ENCODE measurements at places on chromosomes 7 and 10. TPM values are rescaled to one million over a fixed set of nuclear protein-coding genes. Genes with fewer than 3 reads are reported as not detected.
A peak's percentile ranks its signal among the peaks of the same experiment; 100 is the strongest.

DNA sequence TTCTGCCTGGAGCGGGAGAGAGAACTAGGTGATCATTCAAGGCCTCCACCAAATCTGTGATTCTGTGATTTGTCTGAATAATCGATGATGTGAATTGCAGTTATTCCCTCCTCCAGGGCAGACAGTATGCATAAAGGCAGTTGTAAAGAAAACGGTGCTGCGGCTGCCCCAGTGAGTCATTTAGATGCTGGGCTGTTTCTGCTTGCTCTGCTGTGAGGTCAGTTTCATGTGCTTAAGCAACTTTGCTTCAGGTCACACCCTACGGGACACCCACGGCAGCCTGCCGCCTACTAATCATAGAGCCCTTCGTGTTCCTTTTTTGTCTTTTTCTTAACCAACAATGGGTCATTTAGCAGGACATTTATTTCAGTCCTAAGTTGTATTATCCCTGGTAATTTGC lies 158.1 kb upstream of the PITRM1 start:
- DNase-seq: peak; percentile 32

DNA sequence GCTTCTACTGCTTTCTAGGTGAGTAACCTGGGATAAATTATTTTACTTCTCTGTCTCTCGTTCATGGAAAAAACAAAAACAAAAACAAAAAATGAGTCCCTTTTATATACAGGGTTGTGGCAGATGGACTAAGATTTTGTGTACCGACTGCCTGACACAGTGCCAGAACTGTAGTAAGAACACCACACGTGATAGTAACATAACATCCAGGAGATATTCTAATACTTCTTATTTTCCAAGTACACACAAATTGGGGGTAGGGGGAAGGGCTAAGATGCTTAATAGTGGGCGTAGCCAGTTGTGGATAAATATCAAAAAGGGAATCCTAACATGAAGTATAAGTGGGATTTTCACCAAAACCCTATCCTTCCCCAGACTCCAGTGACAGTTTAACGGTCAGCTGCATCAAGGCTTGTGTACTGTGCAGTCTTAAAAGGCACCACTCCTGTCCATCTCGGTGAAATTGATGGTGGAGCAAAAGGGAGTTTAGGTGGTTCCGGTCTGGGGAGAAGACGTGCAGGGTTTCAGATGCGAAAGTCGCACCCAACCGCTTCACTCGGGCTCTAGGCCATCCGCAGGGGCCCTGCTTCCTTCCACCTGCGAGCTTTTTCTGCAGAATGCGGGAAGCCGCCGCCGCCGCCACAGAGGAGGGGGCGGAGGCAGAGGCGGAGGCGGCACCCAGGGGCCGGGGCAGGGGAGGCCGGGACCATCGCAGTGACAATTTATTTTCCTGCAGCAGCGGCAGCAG lies at the start of gene STAMBPL1:
TSS of gene STAMBPL1 (plus strand) at position 712 of the 748 bp plus-strand sequence. CDS start 21,464 bp downstream, outside the sequence.
- DNase-seq: no peak

DNA sequence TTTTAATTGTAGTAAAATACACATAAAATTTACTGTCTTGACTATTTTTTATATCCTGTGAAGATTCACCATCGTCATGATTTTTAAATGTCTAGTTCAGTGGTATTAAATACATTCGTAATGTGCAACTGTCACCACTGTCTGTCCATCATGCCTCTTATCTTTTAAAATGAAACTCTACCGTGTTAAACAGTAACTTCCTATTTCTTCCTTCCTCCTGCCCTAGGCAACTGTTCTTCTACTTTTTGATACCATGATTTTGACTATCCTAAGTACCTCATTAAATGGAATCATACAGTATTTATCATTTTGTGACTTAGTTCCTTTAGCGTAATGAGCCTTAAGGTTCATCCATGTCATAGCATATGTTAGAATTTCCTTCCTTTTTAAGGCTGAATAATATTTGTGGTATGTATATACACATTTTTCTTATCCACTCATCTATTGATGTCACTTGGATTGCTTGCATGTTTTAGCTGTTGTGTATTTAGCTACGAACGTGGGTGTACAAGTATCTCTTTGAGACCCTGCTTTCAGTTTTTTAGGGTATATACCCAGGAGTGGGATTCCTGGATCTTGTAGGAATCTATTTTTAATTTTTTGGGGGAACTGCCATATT lies 13.5 kb downstream of the SLK start:
- no peak for DNase-seq

DNA sequence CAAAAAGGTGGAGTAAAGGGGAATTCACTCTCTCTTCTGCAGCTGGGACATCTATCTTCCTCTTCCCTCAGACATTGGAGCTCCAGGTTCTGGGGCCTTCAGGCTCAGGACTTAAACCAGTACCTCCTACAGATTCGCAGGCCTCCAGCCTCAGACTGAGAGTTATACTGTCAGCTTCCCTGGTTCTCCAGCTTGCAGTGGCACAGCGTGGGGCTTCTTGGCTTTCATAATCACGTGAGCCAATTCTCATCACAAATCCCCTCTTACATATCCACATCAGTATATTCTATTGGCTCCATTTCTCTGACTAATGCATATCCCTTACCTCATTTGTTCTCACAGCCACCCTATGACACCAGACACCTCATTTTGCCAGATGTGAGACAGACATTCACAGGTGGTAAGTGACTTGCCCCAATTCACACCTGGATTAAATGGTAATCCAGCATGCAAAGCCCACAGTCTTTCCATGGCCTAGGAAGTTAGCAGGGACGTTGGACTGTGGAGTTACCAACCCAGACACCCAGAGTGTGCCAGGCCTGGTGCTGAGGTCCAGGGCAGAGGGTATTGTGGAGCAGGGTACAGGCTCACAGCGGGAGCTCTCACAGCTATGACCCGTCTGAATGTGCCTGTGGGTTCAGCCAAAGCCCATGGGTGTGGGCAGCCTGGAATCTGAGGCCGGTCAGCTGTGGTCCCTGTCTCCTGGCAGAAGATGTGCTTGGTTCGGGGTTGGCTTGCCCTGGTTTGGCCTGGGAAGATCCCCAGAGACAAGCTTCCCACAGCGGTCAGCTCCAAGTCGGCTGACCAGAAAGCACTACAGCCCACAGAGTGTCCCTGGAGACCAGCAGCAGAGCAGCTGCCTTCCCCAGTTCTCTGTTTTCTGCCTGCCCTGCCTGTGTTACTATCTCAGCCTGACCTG lies 18.4 kb upstream of the ZCCHC24 start:
- DNase-seq: peak; percentile 99

GRCh38 chr7:36300696-36301350 lies 88.8 kb upstream of the ANLN start:
- no peak for DNase-seq

DNA sequence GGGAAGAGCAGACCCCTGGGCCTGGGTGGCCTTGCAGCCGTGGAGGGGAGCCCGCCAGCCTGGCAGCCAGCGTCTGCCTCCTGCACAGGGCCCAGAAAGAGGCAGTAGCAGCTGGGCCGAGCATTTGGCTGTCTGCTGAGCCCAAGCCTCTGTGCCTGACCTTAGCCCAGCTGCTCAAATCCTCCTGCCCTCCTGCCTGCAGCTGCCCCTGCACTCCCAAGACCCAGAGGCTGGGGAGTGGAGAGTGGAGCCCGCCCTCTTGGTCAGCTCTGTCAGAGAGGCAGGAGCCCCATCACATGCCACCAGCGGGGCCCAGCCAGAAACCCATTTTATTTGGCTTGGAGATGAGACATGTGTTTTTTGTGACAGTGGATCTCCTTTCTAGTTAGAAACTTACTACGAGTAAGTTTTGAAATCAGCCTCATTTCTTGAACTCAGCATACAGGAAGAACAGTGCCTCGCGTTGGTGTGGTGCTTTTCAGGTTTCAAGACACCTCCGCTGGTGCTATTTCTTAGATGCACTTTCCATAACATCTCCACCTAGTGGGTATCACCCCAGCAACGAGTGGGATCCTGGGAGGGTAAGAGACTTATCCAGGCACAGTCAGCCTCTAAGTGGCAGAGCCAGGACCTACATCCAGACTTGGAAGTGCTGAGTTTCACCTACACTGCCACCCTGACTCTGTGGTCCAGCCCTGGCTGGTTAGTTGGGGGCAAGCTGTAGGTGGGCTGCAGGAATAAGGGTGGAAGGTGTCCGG lies 477.1 kb downstream of the RPS24 start:
- DNase-seq: peak; percentile 90

DNA sequence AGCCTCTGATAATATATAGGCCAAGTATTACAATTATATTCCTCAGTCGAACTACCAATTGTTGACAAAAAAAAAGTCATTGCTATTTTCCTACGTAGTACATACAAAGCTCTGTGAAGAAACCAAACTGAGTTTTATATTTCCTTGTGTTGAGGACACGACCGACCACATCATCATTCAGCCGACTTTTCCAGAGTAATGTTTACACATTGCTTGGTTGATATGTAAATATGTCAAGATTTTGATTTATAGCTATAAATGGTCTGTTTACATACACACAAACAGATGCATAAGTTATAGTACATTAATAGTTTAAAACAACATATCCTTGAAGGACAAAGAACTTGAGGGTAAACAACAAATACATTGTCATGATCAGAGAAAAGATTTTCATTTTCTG lies 121.5 kb downstream of the CRPPA start:
- DNase-seq: no peak

DNA sequence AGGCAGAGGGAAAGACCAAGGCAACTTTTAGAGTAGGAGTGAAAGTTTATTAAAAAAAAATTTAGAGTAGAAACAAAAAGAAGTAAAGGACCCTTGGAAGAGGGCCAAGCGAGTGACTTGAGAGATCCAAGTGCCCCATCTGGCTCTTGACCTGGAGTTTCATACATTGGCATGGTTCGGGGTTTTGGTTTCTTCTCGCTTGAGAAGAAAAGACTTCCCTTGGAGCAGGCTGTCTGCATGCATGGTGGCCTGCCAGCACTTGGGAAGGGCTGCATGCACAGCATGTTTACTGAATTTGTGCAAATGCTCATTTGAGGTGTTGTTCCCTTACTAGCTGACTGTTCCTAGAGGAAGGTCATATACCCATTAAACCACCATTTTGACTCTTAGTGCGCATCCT lies 8.8 kb upstream of the ADO start:
- DNase-seq: no peak

GRCh38 chr10:110077436-110078130 lies 69.8 kb downstream of the ADD3 start:
- peak; percentile 22 for DNase-seq

GRCh38 chr10:88289342-88289741 lies 293.8 kb downstream of the RNLS start:
- DNase-seq: peak; percentile 39

- no peak for DNase-seq
Observed at GRCh38 chr10:88431103-88431502, 152.0 kb downstream of the RNLS start.

GRCh38 chr7:67625257-67625737 lies 628.7 kb downstream of the TYW1 start:
- no peak for DNase-seq

- DNase-seq: no peak
Observed at GRCh38 chr7:28871077-28871476, 87.1 kb downstream of the TRIL start.

GRCh38 chr7:132575419-132575981 lies 770 bp downstream of the PLXNA4 start:
- peak; percentile 26 for DNase-seq

DNA sequence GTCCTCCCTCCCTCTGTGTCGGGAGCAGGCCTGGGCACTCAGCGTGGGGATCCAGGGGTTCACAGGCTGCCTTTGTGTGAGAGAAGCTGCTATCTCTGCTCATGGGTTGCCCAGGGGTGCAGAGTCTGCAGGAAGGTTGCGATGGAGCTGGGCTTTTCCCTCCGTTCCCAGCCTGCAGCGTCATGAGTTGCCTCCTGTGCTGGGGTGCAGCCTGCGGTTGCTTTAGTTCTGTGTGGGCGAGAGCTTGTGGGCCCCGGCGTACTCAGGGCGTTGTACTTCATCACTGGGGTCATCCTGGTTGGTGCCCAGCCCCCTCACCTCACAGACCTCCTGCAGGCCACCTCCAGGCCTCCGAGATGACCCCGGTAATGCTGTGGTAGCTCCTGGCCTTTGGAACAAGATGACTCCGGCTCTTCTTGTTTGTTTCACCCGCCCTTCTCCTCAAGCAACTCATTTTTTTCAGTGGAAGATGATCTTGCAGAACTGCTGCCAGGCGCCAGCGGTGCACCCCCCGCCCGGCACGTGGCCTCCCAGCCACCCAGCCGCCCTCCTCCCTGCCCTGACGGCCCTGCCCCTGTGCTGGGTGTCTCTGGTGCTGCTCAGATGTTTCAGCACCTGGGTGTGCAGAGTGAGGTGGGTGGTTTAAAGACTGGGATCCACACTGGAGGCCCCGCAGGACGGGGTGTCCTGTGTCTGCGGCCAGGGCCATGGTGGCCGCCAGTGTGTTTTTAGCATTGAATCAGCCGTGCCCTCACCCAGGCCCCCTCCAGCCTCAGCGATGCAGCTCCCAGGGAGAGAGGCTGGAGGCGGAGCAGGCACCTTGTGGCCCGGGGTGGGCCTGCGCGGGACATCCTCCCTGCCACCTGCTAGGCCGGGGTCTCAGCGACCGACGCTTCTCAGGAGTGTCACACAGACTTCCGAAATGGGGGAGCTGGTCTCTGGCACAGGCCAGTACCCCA lies 7.2 kb downstream of the AP5Z1 start:
- DNase-seq: no peak

DNA sequence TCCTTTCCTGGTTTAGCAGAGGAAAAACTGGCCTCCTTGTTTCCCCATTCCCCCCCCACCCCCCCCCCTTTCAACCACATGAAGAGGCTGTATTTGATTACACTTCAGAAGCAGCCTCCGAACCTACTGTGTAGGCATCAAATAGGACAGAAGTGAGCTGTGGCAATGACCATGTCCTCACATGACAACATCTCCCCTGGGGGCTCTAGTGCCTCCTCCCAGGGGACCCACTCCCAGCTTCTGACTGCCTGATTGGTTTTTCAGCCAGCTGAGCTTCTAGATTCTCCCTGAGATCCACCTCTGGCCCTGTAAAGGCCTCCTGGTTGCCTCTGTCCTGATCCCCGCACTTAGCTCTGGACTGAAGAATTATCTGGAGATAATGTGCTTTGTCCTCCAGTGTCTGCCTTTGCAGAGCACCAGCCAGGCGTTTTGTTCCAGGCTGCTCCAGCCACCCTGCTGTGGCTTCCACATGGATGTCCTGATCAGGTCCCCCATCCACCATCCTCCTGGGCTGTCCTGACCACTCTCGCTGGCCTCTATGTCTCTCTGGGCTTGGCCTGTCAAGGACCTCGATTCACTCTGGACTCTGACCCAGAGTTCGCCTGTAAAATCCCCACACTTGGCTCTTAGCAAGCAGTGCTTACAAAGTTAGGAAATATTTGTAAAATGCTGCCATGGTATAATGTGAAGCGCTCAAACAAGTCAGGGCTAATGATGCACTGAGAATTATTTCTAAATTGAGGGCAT lies 42.4 kb upstream of the TOMM7 start:
- DNase-seq: peak; percentile 26

The SPRN gene
- total RNA-seq: 0.05 TPM

The NDUFA5 gene
- total RNA-seq: 104 TPM

The PODXL gene
- total RNA-seq: 13.8 TPM

The HBP1 gene
- 95.7 TPM for total RNA-seq

The PCBD1 gene
- 53.2 TPM for total RNA-seq

The AKR1D1 gene
- total RNA-seq: not detected

The ZNF33B gene
- total RNA-seq: 2.5 TPM

The ZNF783 gene
- 23.6 TPM for total RNA-seq

The MET gene
- 36.8 TPM for total RNA-seq

The ANKRD2 gene
- total RNA-seq: 61.9 TPM

The SLC16A9 gene
- 0.88 TPM for total RNA-seq
